ENCODE measurements at places on chromosomes 6 and 20. TPM values are rescaled to one million over a fixed set of nuclear protein-coding genes. Genes with fewer than 3 reads are reported as not detected.

Gene ARFGEF3
- total RNA-seq = 0.51 TPM

Gene RTN4IP1
- total RNA-seq = 10.8 TPM

Gene EBF4
- 2.7 TPM for total RNA-seq

Gene CDYL
- 20.2 TPM for total RNA-seq

Gene EFCAB8
- total RNA-seq = not detected

Gene RNF144B
- 0.68 TPM for total RNA-seq
